ENCODE measurements at places on chromosomes 2 and 18. TPM values are rescaled to one million over a fixed set of nuclear protein-coding genes. Genes with fewer than 3 reads are reported as not detected.

DNA sequence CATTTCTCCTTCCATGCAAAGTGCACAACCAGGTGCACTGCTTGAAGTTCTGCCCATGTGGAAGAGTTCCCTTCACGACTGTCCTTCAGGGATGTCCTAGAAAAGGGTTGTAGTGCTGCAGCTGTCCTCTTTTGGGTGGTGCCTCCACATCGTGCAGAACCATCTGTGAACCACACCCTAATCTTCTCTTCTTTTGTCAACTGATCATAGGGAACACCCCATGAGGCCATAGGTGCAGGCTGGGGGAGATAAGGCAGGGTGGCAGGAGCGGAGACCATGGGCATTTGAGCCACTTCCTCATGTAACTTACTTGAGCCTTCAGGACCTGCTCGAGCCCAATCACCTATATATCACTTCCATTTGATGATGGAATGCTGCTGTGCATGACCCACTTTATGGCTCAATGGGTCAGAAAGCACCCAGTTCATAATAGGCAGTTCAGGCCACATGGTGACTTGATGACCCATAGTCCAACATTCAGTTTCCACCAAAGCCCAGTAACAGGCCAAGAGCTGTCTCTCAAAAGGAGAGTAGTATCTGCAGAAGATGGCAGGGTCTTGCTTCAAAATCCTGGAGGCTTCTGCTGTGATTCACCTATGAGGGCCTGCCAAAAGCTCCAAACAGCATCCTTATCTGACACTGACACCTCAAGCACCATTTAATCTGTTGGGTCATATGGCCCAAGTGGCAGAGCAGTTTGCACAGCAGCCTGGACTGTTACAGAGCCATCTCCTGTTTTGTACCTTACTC is 84.7 kb upstream of the CYRIA start:
- no peaks in the 10 kb centered on the region for H3K4me1 ChIP-seq
- no peak for DNase-seq
- H3K4me3 ChIP-seq: no peak overlapping the region
- no peaks in the 10 kb centered on the region for H3K27me3 ChIP-seq
- no peak overlapping the region for H3K27ac ChIP-seq
- H3K36me3 ChIP-seq: no peaks in the 10 kb centered on the region

GRCh38 chr2:232485757-232486557 is 1.7 kb downstream of the ECEL1 start:
- peaks cover 100% of the 10 kb centered on the region for H3K27me3 ChIP-seq
- H3K4me3 ChIP-seq: peak overlapping the region; percentile 16

SH3BP4 gene
- 20.9 TPM for total RNA-seq

DNA sequence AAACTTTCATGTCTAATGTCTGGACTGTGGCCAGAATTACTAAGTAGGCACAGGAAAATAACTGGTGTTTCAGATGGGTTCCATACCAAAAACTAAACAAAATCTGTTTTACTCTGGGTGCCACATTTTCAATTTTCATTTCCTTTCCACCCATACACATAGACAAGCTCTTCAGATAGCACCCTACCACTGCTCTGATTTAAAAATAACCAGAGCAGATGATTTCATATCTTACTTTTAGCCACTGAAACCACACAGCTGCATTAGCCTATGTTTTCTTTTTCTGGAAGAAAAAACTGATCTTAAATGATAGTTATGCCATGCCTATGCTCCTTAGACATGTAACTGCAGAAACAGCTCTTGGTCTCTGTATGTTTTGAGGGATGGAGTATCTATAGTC is 647.6 kb downstream of the CPS1 start:
- no peaks in the 10 kb centered on the region for H3K36me3 ChIP-seq
- DNase-seq: no peak
- H3K4me3 ChIP-seq: no peak overlapping the region
- no peak overlapping the region for H3K27ac ChIP-seq

RFTN2 gene
- total RNA-seq: 2.7 TPM

DNA sequence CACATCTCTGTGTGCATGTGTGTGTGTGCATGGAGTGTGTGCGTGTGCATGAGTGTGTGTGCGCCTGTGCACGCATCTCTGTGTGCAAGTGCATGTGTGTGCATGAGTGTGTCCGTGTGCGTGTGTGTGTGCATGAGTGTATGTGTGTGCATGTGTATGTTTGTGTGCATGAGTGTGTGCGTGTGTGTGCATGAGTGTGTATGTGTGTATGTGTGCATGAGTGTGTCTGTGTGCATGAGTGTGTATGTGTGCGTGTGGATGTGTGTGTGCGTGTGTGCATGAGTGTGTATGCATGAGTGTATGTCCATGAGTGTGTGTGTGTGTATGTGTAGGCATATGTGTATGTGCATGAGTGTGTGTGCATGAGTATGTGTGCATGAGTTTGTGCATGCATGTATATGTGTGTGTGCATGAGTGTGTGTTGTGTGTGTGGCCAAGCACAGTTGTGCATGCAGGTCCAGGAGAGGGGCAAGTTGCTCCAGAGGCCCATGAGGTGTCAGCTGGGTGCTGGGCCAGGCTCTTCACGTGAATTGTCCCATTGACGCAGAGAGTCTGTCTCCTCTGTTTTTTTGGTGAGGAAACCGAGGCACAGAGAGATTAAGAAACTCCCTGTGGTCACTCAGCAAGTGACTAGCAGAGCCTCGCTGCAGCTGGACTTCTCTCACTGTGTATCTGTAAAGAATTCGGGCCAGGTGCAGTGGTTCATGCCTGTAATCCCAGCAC is 75.5 kb downstream of the ASB1 start:
- no peak overlapping the region for H3K27ac ChIP-seq
- no peaks in the 10 kb centered on the region for H3K27me3 ChIP-seq
- DNase-seq: no peak
- H3K4me1 ChIP-seq: no peaks in the 10 kb centered on the region
- H3K36me3 ChIP-seq: no peaks in the 10 kb centered on the region
- H3K4me3 ChIP-seq: no peak overlapping the region

IL36G gene
- not detected for total RNA-seq

GRCh38 chr2:126507425-126507911 is 148.5 kb upstream of the GYPC start:
- DNase-seq: no peak
- no peak overlapping the region for H3K27ac ChIP-seq
- no peaks in the 10 kb centered on the region for H3K4me1 ChIP-seq
- H3K27me3 ChIP-seq: no peaks in the 10 kb centered on the region
- no peak overlapping the region for H3K4me3 ChIP-seq
- H3K36me3 ChIP-seq: no peaks in the 10 kb centered on the region

- H3K27me3 ChIP-seq: no peaks in the 10 kb centered on the region
- no peak overlapping the region for H3K27ac ChIP-seq
- H3K4me3 ChIP-seq: no peak overlapping the region
- no peaks in the 10 kb centered on the region for H3K4me1 ChIP-seq
- no peak for DNase-seq
These were observed 53.3 kb upstream of the CCDC195 start for GRCh38 chr2:224769489-224769888.

ANKRD30BL gene
- not detected for total RNA-seq

- DNase-seq: no peak
- no peak overlapping the region for H3K27ac ChIP-seq
- H3K27me3 ChIP-seq: no peaks in the 10 kb centered on the region
These were observed 35.4 kb downstream of the FASTKD2 start for GRCh38 chr2:206800506-206801417.

DNA sequence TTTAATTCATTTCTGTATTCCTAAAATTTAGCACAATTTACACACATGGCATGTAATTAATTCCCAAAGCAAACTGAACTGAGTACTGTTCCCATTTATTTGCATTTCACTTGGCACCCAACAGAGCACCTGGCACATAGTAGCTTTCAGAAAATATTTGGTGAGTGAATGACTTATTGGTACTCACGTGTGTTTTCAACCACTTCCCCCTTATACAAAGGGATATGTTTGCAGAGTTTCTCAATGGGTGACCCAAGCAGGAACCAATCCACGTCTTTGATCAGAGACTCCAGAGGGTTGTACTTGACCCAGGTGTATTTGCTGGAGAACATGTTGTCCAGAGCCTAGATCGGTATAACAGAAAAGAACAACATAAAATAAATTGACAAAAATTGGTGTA is 6.6 kb downstream of the GKN2 start:
- no peak overlapping the region for H3K27ac ChIP-seq
- no peaks in the 10 kb centered on the region for H3K36me3 ChIP-seq
- no peak for DNase-seq
- no peak overlapping the region for H3K4me3 ChIP-seq
- H3K27me3 ChIP-seq: no peaks in the 10 kb centered on the region

DNA sequence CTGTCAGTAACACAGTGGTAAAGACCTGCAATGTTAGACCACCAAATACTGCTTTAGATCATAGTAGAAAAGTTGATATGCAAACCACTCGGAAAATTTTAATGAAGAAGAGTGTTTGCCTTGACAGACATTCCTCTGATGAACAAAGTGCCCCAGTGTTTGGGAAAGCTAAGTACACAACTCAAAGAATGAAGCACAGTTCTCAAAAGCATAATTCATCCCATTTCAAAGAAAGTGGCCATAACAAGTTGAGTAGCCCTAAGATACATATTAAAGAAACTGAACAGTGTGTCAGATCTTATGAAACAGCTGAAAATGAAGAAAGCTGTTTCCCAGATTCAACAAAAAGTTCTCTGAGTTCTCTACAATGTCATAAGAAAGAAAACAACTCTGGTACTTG is 27.5 kb downstream of the GEN1 start:
- H3K4me3 ChIP-seq: no peak overlapping the region
- H3K36me3 ChIP-seq: peaks cover 40% of the 10 kb centered on the region
- no peaks in the 10 kb centered on the region for H3K27me3 ChIP-seq
- H3K4me1 ChIP-seq: no peaks in the 10 kb centered on the region

TBC1D8 gene
- 19.5 TPM for total RNA-seq

DNA sequence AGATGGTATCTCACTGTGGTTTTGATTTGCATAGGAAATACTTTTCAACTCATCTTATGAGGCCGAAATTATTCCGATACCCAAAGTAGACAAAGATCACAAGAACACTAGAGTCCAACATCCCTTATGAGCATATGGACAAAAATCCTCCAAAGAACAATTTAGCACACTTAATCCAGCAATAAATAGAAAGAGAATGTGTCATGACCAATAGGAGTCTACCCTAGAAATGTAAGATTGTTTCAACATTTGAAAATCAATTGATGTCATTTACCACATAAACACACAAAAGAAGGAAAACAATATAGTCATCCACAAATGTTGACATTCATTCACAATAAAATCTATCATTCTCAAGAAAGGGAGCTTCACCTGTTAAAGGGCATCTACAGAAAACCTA is 307.8 kb upstream of the SMIM21 start:
- H3K36me3 ChIP-seq: no peaks in the 10 kb centered on the region
- DNase-seq: no peak
- no peak overlapping the region for H3K27ac ChIP-seq
- no peak overlapping the region for H3K4me3 ChIP-seq

GRCh38 chr2:242027676-242028450 is 158.3 kb downstream of the RTP5 start:
- no peak for DNase-seq
- H3K4me1 ChIP-seq: no peaks in the 10 kb centered on the region
- no peaks in the 10 kb centered on the region for H3K36me3 ChIP-seq
- no peak overlapping the region for H3K4me3 ChIP-seq
- no peaks in the 10 kb centered on the region for H3K27me3 ChIP-seq
- no peak overlapping the region for H3K27ac ChIP-seq

VWC2L gene
- not detected for total RNA-seq

SOX11 gene
- total RNA-seq: not detected

GRCh38 chr18:76572518-76573247 is 77.6 kb upstream of the ZNF516 start:
- H3K4me1 ChIP-seq: peaks cover 9% of the 10 kb centered on the region
- no peaks in the 10 kb centered on the region for H3K27me3 ChIP-seq
- no peaks in the 10 kb centered on the region for H3K36me3 ChIP-seq

DNA sequence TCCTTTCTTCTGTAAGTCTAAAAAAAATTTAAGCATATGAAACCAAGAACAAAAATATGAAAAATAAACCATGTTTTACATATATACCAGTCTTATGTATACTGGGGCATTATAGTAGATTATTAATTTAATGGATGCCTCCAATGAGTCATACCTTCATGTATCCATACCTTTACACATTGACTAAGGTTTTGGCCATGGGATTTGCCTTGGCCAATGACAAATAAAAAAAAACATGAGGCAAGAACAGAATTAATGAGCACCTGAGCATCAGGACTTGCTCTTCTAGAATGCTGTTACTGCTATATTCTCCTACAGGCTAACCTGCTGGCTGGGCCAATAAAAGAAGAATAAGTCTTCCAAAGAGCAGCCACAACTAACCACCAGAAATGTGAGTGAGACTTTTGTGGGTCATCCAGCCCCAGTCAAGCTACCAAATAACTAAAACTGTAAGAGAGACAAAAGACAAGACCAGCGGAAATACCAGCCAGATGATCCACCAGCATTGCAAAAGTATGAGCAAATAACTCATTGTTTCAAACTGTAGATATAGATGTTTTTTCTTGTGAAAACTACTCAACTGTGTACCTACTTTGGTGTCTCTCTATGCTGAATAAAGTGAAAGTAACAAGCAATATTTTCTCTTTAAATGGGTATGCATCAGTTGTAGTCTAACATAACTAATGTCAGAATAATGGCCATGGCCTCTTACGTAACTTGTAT is 749.6 kb upstream of the VRK2 start:
- H3K27ac ChIP-seq: no peak overlapping the region
- no peak for DNase-seq
- no peaks in the 10 kb centered on the region for H3K27me3 ChIP-seq
- H3K4me1 ChIP-seq: no peaks in the 10 kb centered on the region
- no peak overlapping the region for H3K4me3 ChIP-seq
